ENCODE measurements at places on chromosomes 1 and 21. TPM values are rescaled to one million over a fixed set of nuclear protein-coding genes. Genes with fewer than 3 reads are reported as not detected.

DNA sequence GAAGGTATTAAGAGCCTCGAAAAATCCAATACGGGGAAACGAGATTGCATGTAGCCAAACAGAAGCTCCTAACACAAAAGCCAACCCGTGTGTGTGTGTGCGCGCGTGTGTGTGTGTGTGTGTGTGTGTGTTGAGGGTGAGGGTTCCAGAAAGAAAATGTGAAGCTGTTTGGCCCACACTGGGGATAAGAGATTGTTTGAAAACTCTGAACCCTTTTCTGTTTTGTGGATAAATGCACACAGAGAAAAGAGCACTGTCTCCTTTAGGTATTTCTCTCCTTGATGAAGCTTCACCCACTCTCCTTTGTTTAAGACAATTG is 1.9 kb downstream of the WLS start:
- H3K27ac ChIP-seq: peak overlapping the region; percentile 61
- DNase-seq: peak; percentile 52
- H3K36me3 ChIP-seq: no peaks in the 10 kb centered on the region
- peaks cover 43% of the 10 kb centered on the region for H3K4me1 ChIP-seq
- peak overlapping the region; percentile 71 for H3K4me3 ChIP-seq

DNA sequence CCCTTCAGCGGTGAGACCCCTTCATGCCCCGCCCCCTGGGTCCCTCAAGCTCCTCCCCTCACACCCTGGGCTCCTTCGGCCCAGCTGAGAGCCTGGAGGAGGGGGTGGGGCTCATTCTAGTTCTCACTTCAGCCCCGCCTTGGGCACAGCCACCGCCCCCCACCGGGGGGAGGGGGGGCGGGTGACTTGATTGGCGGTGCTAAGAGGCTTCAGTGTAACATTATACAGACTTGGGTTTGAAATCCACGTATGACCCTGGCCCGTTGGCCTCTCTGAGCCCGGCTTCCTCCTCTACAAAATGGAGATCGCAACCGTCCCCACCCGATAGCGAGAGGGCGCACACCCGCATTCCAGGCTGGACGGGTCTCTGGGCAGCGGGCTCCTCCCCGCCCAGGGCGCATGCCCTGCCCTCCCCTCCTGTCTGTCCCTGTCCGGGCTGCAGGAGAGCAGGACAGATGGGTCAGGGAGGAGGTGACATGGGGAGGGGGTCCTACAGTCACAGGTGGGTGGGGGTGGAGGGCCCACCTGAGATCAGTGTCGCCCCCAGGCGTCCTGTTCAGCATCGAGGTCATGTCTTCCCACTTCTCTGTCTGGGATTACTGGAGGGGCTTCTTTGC is 5.1 kb downstream of the CLCNKB start:
- H3K27me3 ChIP-seq: no peaks in the 10 kb centered on the region
- H3K4me1 ChIP-seq: no peaks in the 10 kb centered on the region
- peak overlapping the region; percentile 45 for H3K4me3 ChIP-seq
- DNase-seq: peak; percentile 92
- no peaks in the 10 kb centered on the region for H3K36me3 ChIP-seq
- H3K27ac ChIP-seq: peak overlapping the region; percentile 40

DNA sequence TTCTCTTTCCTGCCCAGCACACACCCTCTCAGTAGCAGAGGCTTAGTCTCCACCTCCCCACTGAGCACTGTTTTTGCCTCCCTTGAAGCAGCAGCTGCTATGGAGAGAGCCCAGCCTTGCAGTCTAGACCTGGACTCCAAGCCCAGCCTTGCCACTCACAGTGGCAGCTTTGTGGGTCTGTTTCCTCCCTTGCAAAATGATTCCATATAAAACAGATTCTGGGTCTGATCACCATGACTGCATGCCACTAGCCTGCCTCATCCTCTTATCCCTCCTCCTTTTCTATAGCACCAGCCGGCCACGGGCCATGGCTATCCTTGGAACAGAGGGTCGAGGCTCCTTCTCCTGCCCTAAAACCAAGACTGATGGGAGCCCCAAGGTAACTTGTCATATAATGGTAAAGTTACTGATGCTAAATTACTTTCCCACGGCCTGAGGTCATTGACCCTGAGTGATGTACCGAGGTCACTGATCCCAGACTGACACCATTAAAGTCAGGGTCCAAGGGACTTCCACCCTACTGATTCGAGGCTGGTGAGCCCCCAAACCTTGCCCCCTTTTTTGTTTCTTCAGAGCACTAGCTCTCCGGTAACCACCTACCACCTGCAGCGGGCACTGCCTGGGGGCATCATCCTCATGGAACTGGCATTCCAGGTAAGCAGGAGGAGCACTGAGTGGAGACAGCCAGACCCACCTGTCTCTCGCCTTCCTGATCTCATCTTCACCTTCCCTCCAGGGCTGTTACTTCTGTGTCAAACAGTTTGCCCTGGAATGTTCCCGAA is 7.9 kb downstream of the HYI start:
- no peak overlapping the region for H3K27ac ChIP-seq
- H3K27me3 ChIP-seq: no peaks in the 10 kb centered on the region
- no peak overlapping the region for H3K4me3 ChIP-seq
- no peaks in the 10 kb centered on the region for H3K4me1 ChIP-seq
- peaks cover 31% of the 10 kb centered on the region for H3K36me3 ChIP-seq
- DNase-seq: no peak

GRCh38 chr1:10934150-10934818 is 78.2 kb upstream of the TARDBP start:
- H3K4me3 ChIP-seq: no peak overlapping the region
- no peak overlapping the region for H3K27ac ChIP-seq
- no peaks in the 10 kb centered on the region for H3K4me1 ChIP-seq
- H3K36me3 ChIP-seq: no peaks in the 10 kb centered on the region
- DNase-seq: no peak
- no peaks in the 10 kb centered on the region for H3K27me3 ChIP-seq

GRCh38 chr1:20301463-20302107 is 10.9 kb downstream of the VWA5B1 start:
- no peaks in the 10 kb centered on the region for H3K36me3 ChIP-seq
- no peaks in the 10 kb centered on the region for H3K4me1 ChIP-seq
- no peak for DNase-seq
- peaks cover 25% of the 10 kb centered on the region for H3K27me3 ChIP-seq

The EPHA8 gene
- total RNA-seq: not detected

- peaks cover 5% of the 10 kb centered on the region for H3K27me3 ChIP-seq
- H3K27ac ChIP-seq: no peak overlapping the region
- no peak for DNase-seq
- no peak overlapping the region for H3K4me3 ChIP-seq
These were observed 38.9 kb upstream of the HSD3B1 start for GRCh38 chr1:119467857-119468668.

GRCh38 chr1:221532071-221532773 is 209.7 kb downstream of the DUSP10 start:
- no peaks in the 10 kb centered on the region for H3K27me3 ChIP-seq
- no peak overlapping the region for H3K27ac ChIP-seq
- H3K36me3 ChIP-seq: no peaks in the 10 kb centered on the region
- DNase-seq: no peak
- H3K4me3 ChIP-seq: no peak overlapping the region

DNA sequence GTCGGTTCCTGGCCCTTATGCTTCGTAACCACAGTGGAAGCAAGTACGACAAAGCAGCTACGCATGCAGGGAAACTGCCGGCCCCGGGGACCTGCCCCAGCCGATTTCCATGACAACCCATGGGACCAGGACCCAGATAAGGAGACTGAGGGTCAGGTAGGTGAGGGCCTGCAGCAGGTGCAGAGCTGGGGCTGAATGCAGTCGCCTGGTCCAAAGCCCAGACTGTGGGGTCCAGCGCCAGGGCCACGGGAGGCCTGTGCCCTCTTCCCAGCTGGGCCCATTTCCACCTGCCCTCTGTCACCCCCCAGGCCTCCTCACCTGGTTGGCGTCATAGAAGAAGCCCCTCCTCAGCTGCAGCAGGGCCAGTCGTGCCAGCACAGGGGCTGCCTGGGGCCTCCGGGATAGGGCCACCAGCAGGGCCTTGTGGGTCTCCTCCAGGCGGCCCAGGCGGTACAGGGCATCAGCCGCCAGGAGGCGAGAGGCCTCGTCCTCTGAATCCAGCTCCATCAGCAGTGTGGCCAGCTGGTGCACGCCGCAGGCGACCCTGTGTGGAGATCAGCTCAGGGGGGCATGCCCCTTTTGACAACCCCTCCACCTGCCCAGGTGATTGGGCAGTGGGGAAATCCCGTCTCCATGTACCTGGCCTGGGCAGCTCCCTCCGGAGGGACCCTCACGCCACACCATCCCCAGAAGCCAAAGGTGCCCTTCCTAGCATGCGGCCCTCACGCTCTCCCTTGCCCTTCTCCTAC is 14.2 kb downstream of the TTC34 start:
- H3K27me3 ChIP-seq: no peaks in the 10 kb centered on the region
- no peaks in the 10 kb centered on the region for H3K36me3 ChIP-seq
- no peak overlapping the region for H3K27ac ChIP-seq

The SPRR2A gene
- total RNA-seq: not detected

The TATDN3 gene
- 22.6 TPM for total RNA-seq

DNA sequence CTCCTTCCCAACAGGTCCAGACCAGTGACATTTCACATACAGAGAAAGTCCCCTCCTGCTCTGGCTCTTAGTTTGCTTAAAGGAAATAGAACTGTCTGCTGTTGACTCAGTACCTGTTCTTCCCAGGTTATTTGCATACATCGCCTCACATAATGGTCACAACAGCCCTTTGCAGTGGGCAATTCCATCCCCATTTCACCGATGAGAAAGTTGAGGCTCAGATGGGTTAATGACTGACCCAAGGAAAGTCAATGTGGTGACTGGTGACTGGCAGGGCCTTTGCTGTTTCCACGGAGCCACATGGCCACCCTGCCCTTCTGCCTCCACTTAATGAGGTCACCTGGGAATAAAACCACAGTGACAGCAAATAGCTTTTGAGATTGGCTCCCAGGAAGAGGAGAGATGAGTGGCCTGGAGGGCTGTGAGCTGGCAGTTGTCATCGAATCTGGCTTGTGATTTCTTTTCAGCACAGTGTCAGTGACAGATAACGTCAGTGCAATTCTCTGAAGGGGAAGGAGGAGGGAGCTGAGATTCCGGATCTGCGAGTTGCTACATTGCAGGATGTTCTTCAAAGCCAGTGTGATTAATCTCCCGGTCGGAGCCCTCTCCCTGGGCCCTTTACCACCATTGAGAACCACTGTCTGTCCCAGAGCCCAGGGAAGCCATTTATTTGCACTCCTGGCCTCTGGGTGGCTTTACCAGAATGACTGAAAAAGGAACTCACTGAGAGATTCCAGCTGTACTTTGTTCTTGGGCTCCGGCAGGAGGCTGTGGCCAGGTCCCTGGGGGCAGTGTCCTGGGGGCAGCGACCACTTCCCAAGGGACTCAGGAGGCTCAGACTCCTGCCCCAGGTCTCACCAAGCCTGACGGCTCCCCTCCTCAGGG is 117.2 kb downstream of the CNIH3 start:
- H3K4me1 ChIP-seq: no peaks in the 10 kb centered on the region
- H3K4me3 ChIP-seq: no peak overlapping the region
- no peak for DNase-seq
- H3K27me3 ChIP-seq: no peaks in the 10 kb centered on the region
- no peaks in the 10 kb centered on the region for H3K36me3 ChIP-seq

- H3K4me1 ChIP-seq: no peaks in the 10 kb centered on the region
- DNase-seq: no peak
- H3K27ac ChIP-seq: no peak overlapping the region
- no peaks in the 10 kb centered on the region for H3K36me3 ChIP-seq
- no peak overlapping the region for H3K4me3 ChIP-seq
These were observed 763.1 kb downstream of the USP25 start for GRCh38 chr21:16492892-16493291.

DNA sequence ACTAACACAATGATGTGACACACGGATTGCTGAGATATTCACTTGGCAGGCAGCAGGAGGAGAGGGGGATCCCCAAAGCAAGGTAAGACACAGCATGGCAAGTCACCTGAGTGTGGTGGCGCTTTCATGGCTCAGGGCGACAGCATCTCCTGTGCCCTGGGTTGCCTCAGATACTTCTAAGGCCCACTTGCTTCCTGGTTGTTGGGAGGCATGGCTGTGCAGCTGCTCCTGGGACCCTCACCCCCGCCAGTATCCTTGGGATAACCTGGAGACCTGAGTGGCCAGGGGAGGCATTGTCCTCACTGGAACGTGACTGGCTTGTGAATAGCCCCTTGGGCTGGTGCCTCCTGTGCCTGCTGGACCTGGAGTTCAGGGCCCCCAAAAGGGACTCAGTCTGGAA is 69.8 kb downstream of the STUM start:
- no peak overlapping the region for H3K27ac ChIP-seq
- no peak for DNase-seq
- no peaks in the 10 kb centered on the region for H3K36me3 ChIP-seq
- no peaks in the 10 kb centered on the region for H3K4me1 ChIP-seq
- no peak overlapping the region for H3K4me3 ChIP-seq

The LENEP gene
- total RNA-seq: 1.7 TPM
